ENCODE measurements at places on chromosomes 5 and 9.

DNA sequence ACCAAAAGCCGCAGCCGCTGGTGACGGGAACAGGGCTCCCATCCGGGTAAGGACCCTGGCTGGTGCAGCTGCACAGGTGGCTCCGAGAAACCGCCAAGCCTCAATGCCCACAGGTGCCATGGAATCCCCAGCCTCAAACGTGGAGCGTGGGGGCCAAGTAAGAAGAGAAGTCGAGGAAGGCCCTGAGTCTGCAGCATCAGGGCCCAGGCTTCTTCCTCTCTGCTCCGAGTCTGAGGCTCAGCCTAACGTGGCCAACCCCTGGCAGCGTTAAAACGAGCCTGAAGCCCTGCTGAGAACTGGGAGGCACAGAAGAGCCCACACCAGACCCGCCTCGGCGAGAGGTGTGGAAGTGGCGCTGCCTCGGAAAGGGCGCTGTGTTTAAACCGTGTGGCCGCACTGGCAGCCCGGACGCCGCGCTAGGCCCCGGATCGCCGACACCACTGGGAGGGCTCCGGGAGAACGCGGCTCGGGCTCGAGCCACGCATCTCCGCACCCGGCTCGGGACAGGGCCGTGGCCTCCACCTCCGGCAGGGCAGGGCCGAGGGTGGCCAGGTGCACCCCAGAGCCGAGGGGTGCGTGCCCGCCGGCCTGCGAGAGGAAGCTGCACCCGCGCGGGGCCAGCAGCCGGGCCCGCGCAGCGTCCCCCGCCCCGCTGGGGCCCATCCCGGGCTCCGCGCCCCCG, 730 bp downstream of the ZMYND19 start:
- DNase-seq, result no peak

- DNase-seq, result no peak
Measured at GRCh38 chr9:105150991-105151685, 93.3 kb upstream of the SLC44A1 start.

GRCh38 chr5:14714706-14715105, 50.2 kb downstream of the OTULIN start:
- no peak for DNase-seq

DNA sequence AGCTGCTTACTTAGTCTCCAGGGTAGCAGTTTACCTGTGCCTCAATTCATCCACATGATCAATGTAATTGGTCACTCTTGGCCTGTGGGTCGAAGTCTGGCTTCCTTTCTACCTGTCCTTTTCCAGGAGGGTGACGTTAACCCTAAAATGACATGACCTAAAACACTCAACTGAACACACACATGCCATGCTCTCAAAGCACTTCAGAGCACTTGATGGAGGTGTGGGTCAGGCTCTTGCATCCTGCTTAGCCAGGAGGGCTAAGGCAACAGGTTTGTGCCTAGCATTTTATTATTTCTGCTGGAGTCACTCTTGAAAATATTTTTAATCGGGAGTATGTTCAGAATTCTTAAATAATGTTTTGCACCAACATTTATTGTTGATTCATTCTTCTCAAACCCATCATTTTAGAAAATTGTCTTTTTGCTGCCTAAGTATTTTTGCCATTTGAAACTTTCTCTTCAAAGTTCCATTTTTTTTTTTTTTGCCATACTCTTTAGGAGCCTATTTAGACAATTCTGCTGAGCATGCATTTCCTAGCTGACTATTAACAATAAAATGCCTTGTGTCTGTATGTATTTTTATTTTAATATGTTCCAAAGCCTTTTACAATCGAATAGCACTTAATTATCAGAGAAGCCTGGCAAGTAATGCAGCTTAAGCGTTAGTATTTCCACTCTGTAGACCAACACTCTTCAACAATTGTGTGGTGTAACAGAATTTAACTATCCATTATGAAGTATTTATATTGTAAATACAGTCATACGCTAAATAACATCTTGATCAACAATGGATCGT, 59.1 kb downstream of the ATP10B start:
- DNase-seq, result no peak

DNA sequence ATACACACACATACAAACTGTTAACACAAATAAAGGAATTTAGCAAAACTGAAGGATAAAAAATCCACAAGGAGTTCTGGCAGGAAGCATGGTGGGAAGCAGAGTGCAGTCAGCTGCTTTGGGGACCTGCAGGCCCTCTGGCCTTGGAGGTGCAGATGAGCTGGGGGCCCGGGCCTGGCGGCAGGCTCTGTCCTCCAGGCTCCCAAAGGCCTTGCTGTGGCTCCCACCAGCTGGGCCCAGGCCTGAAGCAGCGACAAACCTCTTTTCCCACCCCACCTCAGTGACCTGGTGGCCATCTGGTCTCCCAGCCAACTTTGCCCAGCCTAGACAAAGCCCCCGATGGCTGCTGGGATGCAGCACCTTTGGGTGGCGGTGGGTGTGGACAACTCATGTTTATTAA, 67.8 kb downstream of the GLRA1 start:
- no peak for DNase-seq

DNA sequence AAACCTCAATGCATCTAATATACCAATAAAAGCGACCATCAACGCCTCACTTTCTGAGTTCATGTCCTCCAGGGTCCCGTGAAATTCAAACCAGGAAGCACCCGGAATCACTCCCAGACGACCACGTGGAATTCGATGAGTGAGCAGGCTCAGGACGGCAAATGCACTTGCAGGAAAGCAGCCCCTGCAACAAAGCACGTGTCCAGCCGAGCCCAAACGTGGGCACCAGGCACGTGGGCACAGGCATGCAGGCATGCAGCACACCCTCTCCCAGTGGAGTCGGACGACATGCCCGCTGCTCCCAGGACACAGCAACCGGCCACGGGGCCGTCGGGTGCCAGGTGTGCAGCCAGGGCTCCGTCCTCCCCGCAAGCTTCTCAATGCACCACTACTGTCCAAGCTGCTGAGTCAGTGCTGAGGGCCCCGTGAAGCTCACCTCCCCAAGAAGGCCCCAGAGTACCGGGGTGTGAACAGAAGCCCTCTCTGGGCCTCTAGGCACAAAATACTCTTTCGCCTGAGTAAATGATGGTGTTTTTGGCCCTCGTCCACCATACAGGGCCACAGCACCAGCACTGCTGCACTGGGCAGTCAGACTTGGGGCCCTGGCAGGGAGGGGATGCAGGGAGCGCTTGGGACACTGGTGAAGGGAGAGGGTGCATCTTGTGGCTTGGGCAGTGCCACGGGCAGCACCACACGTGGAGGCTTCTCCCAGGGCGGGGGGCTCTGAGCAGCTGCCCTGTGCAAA, 87.6 kb downstream of the VAV2 start:
- no peak for DNase-seq

- no peak for DNase-seq
Measured at GRCh38 chr9:105455836-105456475, 8.1 kb downstream of the FSD1L start.

GRCh38 chr9:126330536-126330935, 3.9 kb downstream of the MVB12B start:
- DNase-seq, result no peak

DNA sequence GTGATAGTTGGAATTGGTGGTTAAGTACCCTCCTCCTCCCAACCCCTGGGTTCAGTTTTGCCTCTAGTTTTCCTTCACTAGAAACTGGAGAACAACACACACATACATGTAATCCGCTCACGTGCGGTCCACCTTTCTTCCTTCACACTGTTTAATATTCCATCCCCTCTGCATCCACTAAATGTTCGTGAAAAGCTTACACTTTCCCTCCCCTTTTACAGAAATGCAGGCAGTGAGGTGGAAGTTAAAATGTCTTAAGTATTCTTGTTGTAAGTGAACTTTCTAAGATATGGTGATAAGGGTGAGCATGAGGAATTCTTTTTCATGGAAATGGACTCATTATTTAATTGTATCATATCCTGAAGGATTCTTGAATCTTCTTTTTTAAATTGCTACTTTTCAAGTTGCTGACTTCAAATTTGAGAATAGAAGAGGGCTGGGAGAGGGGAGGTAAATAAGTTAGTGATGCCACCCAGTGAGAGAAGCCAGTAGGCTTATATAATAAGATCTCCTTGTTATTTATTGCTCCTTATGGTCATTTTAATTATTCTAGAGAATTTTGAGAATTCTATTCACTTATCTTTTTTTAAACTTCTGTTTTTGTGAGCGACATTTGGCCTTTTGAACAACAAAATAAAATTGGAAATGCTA, 90.2 kb downstream of the TLE4 start:
- DNase-seq, result no peak

- DNase-seq, result no peak
Measured at GRCh38 chr5:1881098-1881572, 1.6 kb downstream of the IRX4 start.

GRCh38 chr5:107218457-107219193, 452.1 kb downstream of the EFNA5 start:
- DNase-seq, result no peak

- peak; percentile 37 for DNase-seq
Measured at GRCh38 chr5:68251386-68251785, 35.8 kb downstream of the PIK3R1 start.

- DNase-seq, result no peak
Measured at GRCh38 chr9:33992632-33993031, 56.1 kb downstream of the UBAP2 start.

GRCh38 chr9:123867034-123867433, 62.9 kb downstream of the DENND1A start:
- DNase-seq, result no peak

GRCh38 chr5:170339780-170340167, 42.2 kb upstream of the LCP2 start:
- no peak for DNase-seq

DNA sequence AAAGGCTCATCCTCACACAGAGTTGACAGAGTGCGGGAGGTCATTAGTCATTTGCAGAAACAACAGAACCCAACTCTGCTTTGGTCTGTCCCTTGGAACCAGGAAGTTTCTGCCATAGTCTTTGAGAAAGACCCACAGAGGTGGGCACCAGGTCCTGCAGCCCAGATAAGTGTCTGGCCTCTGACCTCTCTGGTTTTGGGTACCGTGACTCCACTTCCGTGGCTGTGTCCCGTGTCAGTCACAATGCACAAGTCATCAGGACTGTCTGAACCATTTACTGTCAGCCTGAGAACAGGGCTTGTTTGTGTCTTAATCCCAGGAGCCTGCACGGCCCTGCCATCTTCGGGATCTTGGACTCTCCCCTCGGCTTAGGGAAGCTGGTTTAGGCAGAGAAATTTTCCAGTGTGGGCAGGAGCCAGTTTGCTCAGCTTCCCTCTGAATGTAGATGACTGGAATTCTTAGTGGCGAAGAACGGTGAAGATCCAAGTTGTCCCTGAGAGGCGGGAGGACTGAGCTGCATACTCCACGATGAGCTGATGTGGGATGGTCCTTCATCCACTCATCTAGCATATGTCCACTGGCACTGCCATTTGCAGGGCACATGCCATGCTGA, 11.9 kb downstream of the GSN start:
- no peak for DNase-seq

DNA sequence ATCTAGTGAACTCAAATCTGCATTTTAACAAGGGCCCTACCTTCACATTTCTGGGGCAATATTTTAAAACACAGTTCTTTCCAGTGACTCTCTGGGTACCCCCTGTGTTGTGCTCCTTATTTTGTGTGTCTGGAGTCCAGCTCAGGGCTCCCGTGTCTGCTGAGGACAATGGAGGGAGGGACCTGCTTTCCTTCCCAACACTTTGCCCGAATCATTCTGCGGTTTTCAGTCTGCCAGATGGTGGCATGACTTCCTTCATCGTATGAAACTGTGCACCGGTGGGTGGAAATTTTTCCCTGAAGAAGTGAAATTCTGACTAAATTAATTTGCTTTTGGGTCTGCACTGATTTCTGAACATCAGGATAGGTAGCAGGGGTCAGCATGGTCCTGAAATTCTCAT, 153.6 kb upstream of the CD180 start:
- DNase-seq, result no peak

- DNase-seq, result no peak
Measured at GRCh38 chr9:95024097-95024671, 293.3 kb downstream of the FANCC start.

GRCh38 chr9:1416261-1416660, 366.1 kb downstream of the DMRT2 start:
- DNase-seq, result no peak

- DNase-seq, result no peak
Measured at GRCh38 chr5:57445006-57445704, 37.5 kb downstream of the ACTBL2 start.

DNA sequence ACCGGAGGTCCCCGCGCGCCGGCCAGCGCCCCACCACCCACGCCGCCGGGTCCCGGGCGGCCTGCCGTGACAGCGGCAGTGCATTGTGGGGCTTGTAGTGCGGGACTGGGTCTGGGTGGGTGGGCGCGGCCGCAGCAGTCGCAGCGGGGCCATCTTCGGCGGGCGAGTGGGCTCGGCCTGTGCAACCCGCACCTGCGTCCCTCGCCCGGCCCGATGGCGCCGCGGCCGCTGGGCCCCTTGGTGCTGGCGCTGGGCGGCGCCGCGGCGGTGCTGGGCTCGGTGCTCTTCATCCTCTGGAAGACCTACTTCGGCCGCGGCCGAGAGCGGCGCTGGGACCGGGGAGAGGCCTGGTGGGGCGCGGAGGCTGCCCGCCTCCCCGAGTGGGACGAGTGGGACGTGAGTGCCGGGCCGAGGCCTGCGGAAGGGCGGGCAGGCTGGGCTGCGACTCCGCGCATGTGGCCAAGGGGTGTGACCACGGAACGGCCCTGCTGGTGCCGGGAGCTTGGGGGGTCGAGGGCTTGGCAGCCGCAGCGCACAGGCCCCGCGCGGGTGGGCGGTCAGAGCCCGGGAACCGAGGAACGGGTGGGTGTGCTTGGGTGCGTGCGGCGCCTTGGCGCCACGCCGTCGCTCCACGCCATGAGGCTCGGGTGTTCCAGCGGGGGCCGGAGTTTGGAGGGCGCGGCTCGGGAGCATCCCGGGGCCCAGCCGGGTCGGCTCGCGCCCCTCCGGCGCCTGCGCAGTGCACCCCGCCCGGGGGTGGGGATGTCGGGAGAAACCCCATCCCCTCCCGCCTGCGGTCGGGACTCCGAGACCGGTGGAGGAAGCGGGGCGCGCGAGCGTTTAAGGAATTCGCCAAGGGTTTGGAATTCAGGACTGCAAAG, at the start of gene ARL10:
Gene ARL10 (plus strand): TSS at position 137 of the 881 bp plus-strand sequence. CDS start 77 bp downstream, at position 214.
- no peak for DNase-seq

- no peak for DNase-seq
Measured at GRCh38 chr9:4287386-4287785, 12.5 kb downstream of the GLIS3 start.

DNA sequence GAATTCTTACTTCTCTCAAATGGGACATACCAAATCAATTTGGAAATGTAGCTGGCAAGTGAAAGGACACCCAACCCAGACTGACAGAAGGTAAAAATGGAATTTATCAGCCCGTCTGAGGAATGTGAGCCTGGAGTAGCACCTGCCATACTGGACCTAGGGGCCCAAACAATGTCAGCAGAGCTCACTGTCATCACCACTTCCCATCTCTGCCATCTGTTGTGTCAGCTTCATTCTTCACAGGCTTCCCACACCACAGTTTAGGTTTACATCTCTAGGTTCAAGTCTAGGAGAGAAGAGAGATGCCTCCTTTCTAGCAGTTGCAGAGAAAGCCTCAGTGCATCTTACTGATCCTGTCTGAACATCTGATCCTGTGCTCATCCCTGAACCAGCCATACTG, 222.4 kb downstream of the DOCK8 start:
- no peak for DNase-seq

DNA sequence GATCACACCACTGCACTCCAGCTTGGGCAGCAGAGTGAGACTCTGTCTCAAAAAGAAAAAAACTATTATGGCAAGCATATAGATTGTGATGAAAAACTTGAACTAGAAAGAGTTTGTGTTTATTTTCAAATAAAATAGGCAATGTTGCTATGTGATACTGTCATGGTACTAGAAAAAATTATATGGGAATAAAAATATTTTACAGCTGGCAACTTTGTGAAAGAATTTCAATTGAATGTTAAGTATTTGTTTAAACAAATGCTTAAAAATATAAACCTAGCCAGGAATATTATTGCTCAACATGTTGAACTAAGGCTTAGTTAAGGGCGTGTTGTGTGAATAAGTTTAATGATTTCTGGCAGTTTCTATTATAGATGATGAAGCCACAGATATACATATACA, 31.7 kb downstream of the HSDL2 start:
- no peak for DNase-seq
